ENCODE measurements at places on chromosomes 16 and 17. TPM values are rescaled to one million over a fixed set of nuclear protein-coding genes. Genes with fewer than 3 reads are reported as not detected.

- no peak for DNase-seq
These were observed 1.8 kb downstream of the HMOX2 start for GRCh38 chr16:4477966-4478365.

DNA sequence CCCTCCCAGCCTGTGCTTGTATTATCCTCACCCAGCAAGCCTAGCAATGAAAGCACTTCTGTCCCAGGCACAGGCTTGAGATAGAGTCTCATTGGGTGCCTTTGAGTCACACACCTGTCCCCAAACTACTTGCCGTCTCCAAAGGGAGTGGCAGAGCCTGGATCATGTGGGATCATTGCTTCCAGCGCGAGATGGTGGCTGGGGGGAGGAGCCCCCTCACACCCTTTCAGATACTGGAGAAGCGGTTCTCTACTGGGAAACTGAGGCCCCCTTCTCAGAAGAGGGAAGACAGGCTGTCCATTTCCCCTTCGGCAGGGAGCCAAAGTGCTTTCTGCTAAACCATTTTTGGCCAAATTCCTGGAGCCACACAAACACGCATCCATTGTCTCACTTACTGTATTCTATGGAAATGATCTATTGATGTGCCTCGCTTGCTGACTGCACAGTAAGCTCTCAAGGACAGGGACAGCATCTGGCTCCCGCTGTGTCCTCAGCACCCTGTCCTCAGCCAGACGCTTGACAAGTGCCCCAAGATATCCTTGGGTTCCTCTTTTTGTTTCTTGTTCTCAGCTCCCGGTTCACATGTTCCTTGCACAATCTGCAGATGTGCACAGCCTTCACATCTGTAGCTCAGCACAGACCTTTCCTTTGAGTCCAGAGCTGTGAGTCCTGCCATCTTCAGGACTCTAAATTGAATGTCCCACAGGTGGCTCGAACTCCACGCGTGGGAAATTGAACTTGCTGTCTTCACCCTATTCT, 26.0 kb upstream of the DLX3 start:
- no peak for DNase-seq

GRCh38 chr16:15970202-15970601, 20.8 kb downstream of the ABCC1 start:
- DNase-seq: no peak

CHD9 gene
- total RNA-seq: 56.9 TPM

GAS7 gene
- 78.0 TPM for total RNA-seq

DNA sequence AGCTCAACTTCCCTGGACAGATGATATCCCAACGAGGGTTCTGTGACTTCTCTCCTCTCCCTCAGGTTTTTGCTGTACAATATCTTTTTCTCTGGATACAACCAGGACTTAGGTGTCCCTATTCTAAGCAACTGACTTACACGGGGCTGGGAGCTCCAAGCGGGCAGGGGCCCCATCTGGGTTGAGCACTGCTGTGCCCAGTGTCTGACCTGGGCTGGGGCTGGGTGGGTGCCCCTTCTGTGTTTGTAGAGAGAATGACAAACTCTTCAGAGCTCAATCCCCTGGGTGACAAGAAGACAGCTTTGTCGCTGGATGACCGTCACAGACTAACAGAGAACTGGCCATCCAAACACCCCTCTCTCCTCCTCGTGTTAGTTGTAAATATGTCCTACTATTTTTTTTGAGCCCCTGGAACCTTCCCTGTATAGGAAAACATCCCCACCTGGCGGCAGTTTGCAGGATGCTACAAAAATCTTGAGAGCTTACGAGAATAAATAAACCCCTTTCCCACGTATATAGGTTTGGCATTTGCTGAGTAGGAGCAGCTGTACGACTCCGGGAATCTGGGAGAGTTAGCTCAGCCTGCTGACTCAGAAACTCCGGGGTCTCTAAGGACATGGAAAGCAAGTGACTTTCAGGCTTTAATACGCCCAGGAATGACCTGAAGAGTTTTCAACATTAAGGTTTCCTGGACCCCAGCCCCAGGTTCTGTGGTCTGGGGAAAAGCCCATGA, 23.7 kb upstream of the RCVRN start:
- DNase-seq: no peak

RTN4RL1 gene
- total RNA-seq: 11.5 TPM

DNA sequence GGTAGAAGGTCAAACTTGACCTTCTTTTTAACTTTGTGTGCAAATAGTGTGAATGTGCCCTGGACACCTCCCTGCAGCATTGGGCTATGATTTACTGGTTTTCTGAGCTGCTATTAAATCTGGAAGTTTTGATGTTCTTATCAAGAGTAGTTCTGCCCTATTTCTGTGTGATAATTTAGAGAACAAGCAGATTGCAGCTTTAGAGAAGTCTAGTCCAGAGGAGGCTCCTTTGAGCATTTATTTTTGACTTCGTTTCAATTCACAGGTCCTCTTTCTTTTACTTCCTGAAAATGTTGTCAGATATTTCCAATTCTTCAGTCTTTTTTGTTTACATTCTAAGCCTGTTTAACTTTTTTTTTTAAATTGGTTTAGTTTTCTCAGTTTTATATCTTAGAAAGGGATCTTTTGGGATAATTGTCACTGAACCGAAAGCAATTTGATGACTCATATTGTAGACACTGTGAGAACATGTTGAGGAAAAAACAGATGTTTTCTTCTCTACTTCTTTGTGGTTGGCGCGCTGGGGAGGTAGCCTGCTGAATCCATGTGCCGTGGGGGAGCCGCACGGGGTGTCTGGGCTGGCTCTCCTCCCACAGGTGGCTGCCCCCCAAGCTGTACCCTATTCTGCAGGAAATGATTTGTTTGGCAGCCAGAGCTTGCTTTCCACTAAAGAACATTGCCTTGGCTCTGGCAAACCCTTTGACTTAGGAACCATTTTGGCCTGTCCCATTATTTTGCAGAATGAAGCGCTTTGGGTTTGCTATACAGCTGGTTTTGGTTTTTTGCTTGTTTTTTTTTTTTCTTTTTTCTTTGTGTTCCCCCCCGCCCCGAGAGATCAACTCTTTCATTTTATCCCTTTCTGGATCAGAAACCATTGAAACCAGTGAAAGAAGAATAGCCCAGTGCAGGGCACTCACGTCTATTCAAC, 53.4 kb downstream of the MFSD11 start:
- DNase-seq: no peak

CES3 gene
- total RNA-seq: not detected

- no peak for DNase-seq
These were observed 13.8 kb upstream of the ACSF2 start for GRCh38 chr17:50412188-50412732.

DNA sequence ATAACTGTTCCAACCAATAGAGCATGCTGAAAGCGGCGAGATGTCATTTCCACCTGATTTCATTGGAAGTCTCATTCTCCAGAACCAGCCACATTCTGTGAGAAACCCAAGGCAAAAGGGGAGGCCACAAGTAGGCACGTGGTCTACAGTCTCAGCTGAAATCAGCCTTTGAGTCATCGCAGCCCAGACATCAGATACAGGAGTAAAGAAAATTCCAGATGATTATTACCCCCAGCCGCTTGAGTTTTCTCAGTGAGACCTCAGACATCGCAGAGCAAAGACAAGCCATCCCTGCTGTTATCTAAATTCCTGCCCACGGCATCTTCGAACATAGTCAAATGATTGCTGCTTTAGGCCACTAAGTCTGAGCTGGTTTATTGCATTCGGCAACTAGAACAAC, 23.1 kb downstream of the STAT3 start:
- DNase-seq: no peak

CTNS gene
- total RNA-seq: 16.7 TPM

RAB37 gene
- 0.32 TPM for total RNA-seq

- no peak for DNase-seq
These were observed 1.9 kb downstream of the DHX58 start for GRCh38 chr17:42110301-42111264.

GRCh38 chr17:83143817-83144231, 64.4 kb downstream of the METRNL start:
- DNase-seq: no peak

- no peak for DNase-seq
These were observed 4.6 kb upstream of the ALDOA start for GRCh38 chr16:30060836-30061554.

DNA sequence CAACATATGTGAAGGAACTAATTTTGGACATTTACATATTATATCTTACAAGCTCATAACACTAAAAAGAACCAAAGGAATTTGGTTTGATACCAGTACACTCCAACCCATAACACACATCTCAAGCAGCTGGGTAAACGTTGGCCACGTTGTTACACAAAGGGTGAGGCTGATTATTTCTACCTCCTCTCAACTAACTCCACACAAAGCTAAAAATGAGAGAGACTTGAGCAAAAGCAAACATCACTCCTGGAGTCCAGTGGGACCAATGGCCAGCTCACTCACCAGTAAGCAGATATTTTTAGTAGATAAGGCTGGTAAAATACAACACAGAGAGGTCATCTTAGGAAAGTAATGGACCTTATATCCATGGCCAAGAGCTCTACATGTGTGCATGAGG, 207.6 kb downstream of the MRTFB start:
- no peak for DNase-seq

GRCh38 chr16:11547118-11547916, 39.4 kb downstream of the LITAF start:
- DNase-seq: no peak

HSD17B2 gene
- total RNA-seq: not detected

GRCh38 chr17:27457731-27458523, 1.7 kb downstream of the KSR1 start:
- DNase-seq: no peak

TOX3 gene
- total RNA-seq: not detected

BRIP1 gene
- total RNA-seq: not detected

DNA sequence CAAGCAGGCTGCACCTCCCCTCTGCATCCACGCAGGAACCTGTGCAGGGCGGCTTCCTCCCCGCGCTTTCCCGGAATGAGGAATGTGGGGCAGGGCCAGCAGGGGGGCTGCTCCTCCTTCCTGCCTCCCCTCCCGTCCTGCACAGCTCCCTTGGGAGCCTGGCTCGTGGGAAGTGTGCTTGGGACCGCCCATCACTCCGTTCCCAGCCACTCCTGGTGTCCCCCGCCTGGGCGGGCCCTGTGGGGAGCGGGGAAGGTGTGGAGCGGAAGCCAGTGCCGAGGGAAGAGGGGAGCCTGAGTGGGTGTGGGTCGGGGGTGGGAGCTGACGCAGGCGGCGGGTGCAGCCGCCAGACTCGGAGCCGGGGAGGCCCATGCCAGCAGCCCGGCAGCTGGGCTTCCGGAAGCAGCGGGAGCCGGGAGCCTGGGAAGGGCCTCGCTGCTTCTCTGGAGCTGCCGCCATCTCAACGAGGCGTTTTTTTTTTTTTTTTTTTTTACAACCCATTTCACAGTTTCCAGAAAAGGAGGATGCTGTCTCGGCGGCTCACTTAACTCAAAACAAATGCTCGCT, 24.1 kb downstream of the BAHCC1 start:
- DNase-seq: peak; percentile 73

- DNase-seq: no peak
These were observed 8.2 kb downstream of the CAPN15 start for GRCh38 chr16:535446-536405.

DNA sequence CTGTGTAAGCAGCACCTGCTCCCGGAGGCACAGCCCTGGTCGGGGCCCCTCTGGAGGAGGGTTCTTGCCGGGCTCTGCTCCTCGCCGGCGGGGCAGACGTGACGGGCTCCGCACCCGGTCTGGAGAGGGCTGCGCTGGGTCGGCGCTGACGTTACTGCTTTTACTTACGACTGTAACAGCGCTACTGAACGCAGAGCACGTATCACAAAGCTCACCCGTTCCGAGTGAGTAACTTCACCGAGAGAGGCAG, 1.3 kb upstream of the RAB40C start:
- DNase-seq: peak; percentile 75

AANAT gene
- total RNA-seq: not detected
